ENCODE measurements at places on chromosomes 6 and 20.

- no peak for DNase-seq
Observed at GRCh38 chr6:63862486-63863198, 227.0 kb downstream of the PHF3 start.

DNA sequence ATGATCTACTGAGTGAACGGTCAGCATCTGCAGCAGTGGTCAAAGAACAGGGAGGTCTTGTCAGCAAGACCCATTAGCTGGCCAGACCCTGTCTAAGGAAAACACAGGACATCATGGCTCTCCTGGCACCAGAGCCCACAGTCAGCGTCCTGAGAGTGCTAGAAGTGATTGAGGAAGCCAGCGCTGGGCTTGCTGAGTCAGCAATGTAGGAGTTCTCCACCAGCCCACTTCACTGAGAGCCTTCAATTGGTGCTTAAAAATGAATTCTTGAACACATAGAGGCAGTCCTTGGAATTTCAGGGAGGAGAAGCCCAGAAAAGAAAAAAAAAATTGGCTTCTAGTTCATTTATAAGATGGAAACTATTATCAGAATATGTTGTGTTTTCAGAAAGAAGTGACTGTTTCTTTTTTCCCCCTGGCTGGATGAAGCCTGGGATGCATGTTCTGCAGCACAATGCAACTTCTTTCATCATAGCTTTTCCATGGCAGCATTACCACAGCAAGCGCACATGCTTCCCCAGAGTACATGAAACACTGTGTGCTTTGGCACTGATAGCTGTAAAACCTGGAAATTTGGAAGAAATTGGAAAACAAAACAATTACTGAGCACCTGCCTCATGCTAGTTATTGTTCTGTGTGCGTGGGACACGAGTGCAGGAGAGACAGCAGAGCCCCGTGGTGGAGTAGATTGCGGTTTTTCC lies 899.9 kb downstream of the C6orf118 start:
- no peak for DNase-seq

DNA sequence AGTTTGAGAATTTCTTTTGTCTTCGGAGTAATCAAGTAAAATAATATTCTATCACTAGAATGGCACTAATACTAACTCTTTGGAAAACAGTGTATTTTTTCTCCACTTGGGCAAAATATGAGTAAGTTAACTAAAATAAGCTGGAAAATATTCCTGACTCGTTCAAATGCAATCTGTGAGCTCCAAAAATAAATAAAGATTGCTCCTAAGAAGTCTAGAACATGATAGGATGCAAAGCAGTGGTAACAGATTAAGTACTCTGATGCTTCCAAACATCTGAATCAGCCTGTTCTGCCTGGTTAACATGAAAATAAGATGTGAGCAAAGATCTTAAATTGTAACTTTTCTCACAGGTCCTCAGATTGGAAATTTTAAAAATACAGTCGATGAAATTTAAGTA lies 285.1 kb upstream of the ID4 start:
- DNase-seq = no peak

DNA sequence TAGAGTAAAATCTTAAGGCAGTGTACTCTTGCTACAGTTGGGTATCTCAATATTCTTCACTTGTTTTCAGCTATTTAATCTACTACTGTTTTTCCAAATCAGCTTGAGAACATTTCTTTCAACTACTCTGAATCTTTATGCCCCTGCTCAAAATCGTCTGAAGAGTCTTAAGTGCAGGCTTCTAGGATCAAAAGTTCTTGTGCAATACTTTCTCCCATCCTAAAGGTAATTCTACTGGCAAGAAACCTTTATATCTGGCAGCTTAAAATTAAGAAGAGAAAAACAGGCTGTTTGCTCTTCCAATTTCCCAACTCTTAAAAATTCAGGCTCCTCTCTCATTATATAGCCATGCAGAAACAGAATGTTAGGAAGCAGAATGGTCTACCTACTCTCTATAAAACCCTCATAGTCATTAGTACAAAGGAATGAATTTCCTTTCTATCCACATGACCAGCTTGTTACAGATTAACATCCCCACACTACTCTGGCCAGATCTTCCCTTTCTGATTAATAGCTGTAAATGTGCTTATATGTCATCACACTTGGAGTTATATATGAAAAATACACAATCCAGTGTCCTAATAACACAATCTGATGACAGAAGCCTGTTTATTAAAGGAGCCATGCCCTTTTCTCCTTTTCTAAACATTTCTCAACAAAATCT lies 122.2 kb upstream of the FAM184A start:
- no peak for DNase-seq

- no peak for DNase-seq
Observed at GRCh38 chr6:5338177-5338960, 77.1 kb downstream of the FARS2 start.

DNA sequence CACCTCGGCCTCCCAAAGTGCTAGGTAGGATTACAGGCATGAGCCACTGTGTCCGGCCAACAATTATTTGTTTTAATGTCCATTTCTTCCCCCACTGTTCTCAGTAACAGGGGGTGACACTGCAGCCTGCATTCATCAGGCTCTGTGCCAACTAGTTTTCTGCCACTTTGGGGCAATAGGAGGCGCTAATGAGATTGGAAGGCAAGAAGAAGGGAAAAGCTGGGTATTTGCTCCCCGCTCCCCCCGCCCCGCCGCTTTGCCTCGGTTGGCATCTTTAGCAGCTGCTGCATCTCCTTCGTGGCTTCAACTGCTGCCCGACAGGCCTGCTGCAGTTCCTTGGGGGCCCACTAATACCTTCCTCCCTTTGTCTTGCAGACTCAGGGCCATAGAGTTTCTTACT lies 35.0 kb upstream of the MDGA1 start:
- peak; percentile 50 for DNase-seq

- DNase-seq = no peak
Observed at GRCh38 chr6:79612457-79612856, 18.7 kb upstream of the SH3BGRL2 start.

DNA sequence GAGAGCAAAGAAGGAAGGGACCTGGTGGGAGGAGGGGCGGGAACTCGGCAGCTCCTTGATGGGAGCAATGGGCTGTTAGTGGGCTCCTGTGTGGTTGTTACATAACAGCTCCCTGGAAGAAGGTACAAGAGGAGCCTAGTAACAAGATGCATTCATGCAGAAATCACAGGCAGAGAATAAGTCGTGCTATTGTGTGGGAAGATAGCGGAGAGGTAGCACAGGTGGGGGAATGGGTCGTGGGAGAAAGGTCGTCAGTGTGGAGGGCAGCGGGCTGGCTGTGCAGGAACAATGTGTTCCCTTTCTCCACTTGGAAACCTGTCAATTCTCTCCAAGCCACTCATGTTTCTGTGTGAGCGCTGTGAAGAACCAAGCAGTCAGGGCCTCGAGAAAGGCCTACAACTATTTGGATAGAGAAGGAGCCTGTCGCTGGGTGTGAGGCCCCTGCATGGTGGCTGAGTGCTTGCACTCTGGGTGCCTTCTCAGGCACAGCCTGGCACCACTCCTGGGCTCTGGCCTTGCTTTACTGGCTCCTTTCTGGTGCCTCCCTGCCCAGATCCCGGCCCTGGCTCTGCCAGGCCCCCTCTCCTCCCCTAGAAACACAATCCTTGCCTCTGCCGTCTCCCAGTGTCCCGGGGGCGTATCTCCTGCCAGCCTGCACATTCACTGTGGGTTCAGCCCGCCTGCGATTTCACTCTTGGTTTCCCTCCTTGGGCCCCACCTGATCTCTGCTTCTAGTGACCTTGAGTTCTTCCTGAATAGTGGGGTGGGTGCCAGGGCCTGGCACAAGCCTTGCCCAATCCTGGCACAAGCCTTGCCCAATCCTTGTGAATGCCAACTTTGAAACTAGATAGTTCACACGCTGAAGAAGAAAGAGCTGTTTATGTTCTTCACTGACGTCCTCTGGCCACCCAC lies 7.4 kb upstream of the FGD2 start:
- no peak for DNase-seq

DNA sequence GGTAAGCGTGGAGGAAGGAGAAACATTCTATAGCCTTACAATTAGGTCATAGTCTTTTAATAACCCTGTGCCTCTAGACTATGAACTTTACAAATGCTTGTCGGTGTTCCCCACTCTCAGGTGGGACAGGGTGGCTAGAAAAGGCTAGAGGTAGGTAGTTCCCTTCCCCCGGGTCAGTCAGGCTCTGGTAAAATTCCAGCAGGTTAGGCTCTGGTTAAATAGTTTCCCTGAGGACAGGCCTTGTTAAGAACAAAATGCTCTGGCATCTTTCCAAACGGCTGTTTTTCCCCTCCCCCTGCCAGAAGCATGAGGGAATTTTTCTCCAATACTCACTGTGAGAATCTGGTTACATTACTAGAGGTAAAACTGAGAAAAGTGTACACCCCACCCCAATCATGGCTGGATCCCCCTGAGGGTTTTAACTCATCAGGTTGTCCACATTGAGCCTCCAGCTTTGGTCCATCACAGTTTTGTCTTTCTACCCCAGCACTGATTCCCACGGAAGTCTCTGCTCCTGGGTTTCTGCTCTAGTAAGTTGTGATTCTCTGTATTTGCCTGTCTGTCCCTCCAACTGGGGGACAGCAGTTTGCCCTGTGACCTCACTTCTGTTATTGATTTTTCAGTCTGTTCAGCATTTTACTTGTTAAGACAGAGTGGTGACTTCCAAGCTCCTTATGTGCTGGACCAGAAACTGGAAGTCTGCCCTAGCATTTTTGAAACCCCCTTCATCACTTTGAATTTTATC lies 84.7 kb upstream of the ADGRF1 start:
- DNase-seq = no peak

- no peak for DNase-seq
Observed at GRCh38 chr20:35461620-35462019, 6.2 kb downstream of the CEP250 start.

DNA sequence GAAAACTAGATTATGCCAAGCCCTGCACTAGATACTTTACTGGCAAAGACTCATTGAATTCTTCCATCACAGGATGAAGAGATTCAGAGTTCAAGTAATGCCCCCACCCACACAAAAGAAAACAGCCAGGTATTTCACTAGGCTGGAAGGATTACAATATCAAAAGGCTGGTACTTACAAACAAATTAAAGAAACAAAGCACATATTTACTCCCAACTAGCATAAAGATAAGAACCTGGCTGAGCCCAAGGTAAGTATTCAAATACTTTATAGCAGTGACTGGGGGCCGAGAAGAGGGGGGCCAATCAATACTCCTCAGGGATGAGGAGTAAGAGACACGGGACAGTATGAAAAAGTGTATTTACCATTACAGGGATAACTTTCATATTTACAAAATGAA lies 3.7 kb downstream of the ACOT8 start:
- peak; percentile 57 for DNase-seq

DNA sequence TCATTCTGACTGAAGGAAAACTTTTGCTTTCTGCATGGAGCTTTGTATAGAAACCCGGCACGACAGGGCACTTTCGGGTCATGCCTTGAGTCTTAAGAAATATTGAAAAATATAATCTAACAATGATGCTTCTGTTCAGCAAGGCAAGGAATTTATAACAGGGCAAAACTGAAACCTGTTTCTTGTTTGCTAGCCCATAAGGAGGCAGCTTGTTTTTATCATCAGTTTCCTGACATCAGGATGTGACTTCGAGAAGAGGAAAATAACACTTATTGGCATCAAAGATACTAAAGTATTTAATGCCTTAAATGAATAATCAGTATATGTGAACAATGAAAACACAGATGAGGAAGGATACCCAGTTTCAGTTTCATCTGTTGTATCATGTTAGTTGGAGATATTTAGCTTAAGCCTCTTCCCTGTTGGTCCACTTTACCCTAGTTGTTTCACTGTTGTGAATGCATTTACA lies 146.5 kb downstream of the CDKAL1 start:
- no peak for DNase-seq

DNA sequence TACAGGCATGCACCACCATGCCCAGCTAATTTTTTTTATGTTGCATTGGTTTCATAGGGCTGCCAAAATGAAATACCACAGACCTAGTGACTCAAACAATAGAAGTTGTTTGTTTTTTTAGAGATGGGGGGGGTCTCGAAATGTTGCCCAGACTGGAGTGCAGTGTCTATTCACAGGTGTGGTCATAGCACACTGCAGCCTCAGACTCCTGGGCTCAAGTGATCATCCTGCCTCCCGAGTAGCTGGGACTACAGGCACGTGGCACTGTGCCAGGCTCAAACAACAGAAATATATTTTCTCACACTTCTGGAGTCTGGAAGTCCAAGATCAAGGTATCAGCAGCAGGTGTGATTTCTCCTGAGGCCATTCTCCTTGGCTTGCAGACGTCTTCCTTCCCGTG lies 6.6 kb upstream of the SLC16A10 start:
- no peak for DNase-seq

DNA sequence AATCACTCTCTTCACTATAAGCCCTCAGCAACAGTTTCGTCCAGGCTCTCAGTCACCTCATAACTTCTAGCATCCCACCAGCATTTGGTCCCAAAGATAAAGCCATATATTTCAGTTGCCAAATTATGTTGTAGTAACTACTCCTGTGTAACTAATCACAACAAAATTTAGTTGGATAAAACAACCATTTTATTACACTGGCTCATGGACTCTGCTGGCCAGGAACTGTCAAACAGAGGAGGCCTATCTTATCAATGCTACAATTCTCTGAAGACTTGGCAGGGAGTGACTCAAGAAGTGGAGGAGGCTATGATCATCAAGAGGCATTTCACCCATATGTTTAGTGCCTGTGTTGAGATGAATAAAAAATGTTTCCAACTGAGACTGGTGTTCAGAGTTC lies 1082.3 kb upstream of the GJE1 start:
- DNase-seq = no peak

GRCh38 chr6:159414711-159415110 lies 245.5 kb downstream of the FNDC1 start:
- DNase-seq = no peak

DNA sequence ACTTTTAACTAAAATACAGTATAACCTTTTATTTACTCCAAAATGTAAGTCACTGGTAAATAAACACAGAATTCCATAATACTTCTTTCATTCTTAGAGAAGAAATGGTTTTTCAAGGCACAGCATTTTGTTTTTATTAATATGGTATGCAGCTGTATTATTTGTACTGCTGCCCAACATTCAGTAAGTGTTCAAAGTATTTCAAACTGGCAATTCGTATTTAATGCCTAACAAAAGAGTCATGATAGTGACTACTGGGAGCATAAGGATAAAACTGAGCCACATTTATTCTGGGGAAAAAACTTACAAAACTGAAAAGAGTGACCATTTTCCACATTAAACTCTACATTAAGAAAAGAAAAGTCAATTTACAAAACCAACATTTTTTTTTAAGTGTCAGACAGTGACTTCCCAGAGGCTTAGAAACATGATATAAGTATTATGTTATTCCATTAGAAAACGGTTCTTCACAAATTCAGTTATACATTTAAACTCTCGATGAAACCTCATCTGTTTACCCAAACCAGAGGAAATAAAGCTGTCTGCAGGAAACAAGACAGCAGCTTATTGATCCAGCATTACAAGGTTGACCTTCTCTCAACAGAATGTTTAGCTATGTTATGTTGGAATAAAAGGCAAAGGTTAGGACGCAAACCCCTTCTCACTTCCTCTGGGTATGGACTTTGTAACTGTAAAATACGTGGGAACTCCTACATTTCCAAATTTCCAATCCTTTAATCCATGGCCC lies 24.3 kb downstream of the EPB41L2 start:
- DNase-seq = no peak

GRCh38 chr6:7879980-7880717 lies 30.4 kb downstream of the TXNDC5 start:
- DNase-seq = no peak

GRCh38 chr6:113361014-113361645 lies 496.0 kb upstream of the MARCKS start:
- no peak for DNase-seq

GRCh38 chr6:105492706-105493673 lies 90.1 kb upstream of the PREP start:
- DNase-seq = no peak

- no peak for DNase-seq
Observed at GRCh38 chr20:53735536-53736050, 142.0 kb upstream of the ZNF217 start.

- no peak for DNase-seq
Observed at GRCh38 chr6:36829919-36830544, 9.2 kb downstream of the CPNE5 start.

Measured in H9 (cell line).